ENCODE measurements at places on chromosomes 6 and 20.
A peak's percentile ranks its signal among the peaks of the same experiment; 100 is the strongest.

DNA sequence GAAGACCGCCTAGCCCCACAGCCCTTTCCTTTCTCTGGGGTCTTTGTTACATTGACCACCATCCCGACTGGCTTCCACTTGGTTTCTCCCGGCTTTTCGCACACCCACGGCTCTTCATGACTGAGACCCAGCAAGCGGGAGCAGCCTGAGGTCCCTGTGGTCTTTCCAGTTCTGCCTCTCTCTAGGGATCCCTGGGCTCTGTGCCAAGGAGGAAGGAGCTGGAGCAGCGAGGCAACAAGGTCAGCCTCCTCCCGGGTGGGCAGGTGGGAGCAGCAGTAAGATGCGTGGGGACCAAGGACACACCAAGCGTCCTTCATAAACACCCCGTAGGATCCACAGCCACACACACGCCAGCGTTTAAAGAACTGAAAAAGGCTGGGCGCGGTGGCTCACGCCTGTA lies 29.6 kb upstream of the MRGBP start:
- DNase-seq: no peak

GRCh38 chr6:82712826-82713225 lies 349.2 kb downstream of the TPBG start:
- no peak for DNase-seq

- no peak for DNase-seq
These were observed 388.5 kb upstream of the CDH4 start for GRCh38 chr20:60863548-60863947.

- DNase-seq: peak; percentile 52
These were observed 63.9 kb upstream of the FUCA2 start for GRCh38 chr6:143575440-143575839.

DNA sequence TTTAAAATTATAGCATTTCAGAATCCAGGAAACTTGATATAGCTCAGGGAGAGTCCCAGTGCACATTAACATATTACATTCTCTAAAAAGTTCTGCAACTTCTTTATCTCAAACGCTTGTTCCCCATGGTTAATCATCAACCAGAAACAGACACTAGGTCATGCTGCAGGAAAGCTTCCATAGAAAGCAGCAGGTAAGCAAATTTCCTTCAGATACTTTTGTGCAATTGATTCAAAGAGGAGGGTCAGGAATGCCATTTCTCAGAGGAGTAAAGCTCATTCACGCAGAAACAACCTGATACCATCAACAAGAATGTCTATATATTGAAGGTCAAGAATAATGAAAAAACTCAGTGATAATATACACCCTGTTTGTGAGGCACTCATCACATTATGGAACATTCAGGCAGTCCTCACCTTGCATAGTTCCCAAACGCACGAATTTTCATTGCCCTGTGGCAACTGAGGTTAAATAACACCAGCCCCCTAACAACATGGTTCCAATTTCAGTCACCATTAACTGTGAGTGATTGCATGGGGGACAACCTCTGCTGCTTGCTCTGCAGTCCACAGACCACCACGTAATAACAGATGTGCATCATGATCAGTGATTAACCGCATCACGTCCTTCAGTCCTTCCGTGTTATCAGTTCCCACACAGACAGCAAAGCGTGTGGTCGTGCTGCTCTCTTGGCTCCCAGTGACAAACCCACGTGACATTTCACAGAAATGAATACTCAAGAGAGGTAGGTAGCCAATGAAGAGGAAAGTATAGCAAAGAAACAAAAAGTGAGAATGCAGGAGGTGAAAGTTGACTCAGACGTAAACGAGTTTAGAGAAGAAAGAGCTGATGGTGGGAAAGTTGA lies 95.7 kb downstream of the LY86 start:
- DNase-seq: no peak

DNA sequence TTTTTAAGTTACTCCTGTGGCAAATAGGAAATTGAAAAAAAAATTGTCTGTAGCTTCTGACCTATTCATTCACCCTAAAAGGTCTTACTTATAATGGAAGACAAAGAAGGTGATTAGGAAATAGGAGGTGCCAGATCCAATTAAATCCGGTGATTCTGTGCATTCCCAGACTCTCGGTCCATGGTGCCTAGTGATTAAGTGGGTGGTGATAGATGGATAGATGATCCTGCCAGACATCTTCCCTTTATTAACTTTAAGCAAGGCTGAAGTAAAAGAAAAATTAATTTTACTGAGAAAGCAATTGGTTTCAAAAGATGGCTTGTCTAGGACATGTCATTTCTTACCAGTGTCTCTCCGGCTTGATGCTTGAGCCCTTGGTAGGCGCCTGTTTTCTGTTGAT lies 80.0 kb downstream of the SH3BGRL2 start:
- no peak for DNase-seq

GRCh38 chr6:129189266-129189665 lies 306.3 kb downstream of the LAMA2 start:
- no peak for DNase-seq

GRCh38 chr6:167314180-167314821 lies 10.6 kb upstream of the TTLL2 start:
- DNase-seq: no peak

GRCh38 chr6:154991207-154991606 lies 3.9 kb upstream of the TIAM2 start:
- DNase-seq: no peak
